ENCODE measurements at places on chromosomes 4 and X. TPM values are rescaled to one million over a fixed set of nuclear protein-coding genes. Genes with fewer than 3 reads are reported as not detected.

DNA sequence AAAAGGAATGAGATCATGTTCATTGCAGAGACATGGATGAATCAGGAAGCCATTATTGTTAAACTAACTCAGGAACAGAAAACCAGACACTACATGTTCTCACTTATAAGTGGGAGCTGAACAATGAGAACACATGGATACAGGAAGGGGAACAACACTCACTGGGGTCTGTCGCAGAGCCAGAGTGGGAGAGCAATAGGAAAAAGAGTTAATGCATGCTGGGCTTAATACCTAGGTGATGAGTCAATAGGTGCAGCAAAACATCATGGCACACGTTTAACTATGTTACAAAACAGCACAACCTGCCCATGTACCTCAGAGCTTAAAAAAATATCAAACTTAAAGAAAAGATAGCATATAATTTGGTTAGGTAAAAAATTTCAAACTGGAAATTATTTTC lies 281.4 kb downstream of the PABPC4L start:
- H3K36me3 ChIP-seq = no peaks in the 10 kb centered on the region
- H3K4me3 ChIP-seq = no peak overlapping the region
- no peak overlapping the region for H3K27ac ChIP-seq
- no peaks in the 10 kb centered on the region for H3K27me3 ChIP-seq
- DNase-seq = no peak

The EIF1AX gene
- 144 TPM for total RNA-seq

DNA sequence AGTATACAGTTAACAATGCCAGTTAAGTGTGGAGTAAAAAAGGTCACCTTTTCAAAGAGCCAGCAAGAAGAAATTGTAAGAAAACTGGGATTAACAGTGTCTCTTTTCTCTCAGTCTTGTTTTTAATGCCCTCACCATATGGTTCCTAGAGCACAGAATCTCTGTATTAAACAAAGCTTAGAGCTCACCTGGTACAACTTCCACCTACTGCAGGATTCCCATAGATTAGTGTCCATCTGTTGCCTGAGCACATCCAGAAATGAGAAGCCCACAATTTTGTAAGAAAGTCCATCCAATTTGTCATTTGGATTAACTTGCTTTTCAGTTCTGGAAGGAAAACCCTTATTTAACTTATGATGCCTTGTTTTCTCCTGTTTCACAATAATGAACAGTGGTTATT lies 1037.1 kb downstream of the STPG2 start:
- no peaks in the 10 kb centered on the region for H3K36me3 ChIP-seq
- no peaks in the 10 kb centered on the region for H3K4me1 ChIP-seq
- DNase-seq = no peak
- no peak overlapping the region for H3K4me3 ChIP-seq
- H3K27ac ChIP-seq = no peak overlapping the region

DNA sequence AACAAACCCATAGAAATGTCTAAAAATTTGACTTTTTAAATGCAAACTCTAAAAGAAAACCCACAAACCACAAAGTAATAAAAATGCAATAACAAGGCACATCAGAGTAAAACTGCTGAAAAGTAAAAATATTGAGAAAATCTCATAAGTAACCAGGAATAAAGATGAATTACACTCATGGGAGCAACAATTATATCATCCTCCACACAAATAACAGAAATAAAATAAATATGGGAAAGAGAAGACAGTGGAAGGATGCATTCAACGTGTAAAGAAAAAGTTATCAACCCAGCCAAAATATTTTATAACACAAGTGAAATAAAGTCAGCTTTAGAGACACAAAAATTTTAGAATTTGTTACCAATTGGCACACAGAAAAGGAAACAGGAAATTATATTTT lies 1420.2 kb downstream of the PCDH18 start:
- no peak overlapping the region for H3K27ac ChIP-seq
- H3K4me3 ChIP-seq = no peak overlapping the region
- H3K27me3 ChIP-seq = no peaks in the 10 kb centered on the region
- no peak for DNase-seq

DNA sequence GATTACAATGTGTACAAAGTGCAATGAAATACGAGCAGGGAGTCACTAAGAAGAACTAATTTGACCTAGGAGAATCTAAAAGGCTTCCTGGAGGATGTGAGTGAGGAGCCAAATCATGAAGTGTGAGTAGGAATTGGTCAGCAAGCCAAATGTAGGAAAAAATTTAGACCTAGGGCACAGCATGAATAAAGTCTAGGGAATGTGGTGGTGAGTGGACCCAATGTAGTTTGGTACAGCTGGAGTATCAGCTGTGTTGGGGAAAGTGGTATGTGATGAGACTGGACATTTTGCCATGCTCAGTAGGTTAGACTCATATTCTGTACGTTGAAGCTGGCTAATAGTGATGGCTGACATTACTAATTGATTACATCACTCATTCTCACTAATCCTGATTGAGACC lies 191.0 kb downstream of the AFF2 start:
- no peaks in the 10 kb centered on the region for H3K27me3 ChIP-seq
- no peak overlapping the region for H3K27ac ChIP-seq
- H3K36me3 ChIP-seq = no peaks in the 10 kb centered on the region
- H3K4me3 ChIP-seq = no peak overlapping the region

DNA sequence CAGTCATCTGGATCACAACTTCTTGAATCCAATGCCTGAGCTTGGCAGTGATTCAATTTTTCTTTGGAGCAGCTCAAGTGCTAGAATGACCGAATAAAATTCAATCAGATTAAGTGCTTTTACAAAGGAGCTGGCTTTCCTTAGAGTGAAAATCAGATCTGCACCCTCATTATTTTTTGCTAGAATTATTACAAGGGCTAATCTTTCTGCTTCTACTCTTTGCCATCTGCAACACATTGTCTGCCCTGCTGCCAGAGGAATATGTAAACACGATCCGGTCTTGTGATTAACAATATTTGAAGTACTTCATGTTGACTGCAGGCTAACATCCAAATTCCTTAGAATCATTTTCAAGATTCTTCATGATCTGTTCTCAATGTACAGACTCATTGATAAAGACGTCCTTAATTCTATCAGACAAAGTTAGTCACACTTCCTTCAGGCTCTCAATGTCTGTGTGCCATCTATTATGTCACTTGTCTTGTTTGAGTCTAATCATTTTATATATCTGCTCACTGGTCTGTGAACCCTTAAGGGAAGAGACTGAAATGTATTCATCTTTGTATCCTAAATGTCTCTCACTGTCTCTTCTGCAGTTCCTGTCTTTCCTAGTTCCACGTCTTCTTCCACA lies 531.2 kb downstream of the GALNTL6 start:
- no peak overlapping the region for H3K27ac ChIP-seq
- H3K36me3 ChIP-seq = no peaks in the 10 kb centered on the region
- H3K4me1 ChIP-seq = no peaks in the 10 kb centered on the region
- H3K4me3 ChIP-seq = no peak overlapping the region
- DNase-seq = no peak

- H3K4me3 ChIP-seq = no peak overlapping the region
- no peaks in the 10 kb centered on the region for H3K27me3 ChIP-seq
- no peak overlapping the region for H3K27ac ChIP-seq
- H3K4me1 ChIP-seq = no peaks in the 10 kb centered on the region
Observed at GRCh38 chr4:101186567-101187184, 160.7 kb downstream of the PPP3CA start.

The PDZD4 gene
- 1.3 TPM for total RNA-seq

DNA sequence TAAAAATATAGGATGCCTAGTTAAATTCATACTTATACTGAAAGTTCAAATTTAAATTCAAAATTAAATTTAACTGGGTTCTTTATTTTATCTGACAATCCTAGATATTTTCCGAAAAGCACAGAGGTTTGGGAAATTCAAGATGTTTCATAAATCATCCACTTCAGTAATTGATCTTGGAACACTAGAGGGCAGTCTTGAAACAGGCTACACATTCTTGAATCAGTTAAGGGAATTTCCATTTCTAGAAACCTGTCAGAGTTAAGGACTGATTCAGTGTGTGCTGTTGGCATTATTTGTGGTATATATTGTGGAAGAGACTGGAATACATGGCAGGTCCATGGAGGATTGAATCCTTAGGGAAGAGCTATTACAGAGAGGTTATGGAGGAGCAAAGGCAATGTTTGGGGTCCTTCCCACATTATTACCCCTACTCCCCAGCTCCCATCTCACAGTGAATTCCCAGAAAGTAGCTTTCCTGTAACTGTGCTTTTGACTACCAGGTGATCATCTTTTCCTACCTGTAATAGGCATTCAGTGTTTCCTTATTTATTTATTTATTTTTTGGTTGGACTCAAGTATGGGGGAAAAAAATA lies 92.9 kb downstream of the EGF start:
- DNase-seq = peak; percentile 41
- H3K4me3 ChIP-seq = no peak overlapping the region
- no peak overlapping the region for H3K27ac ChIP-seq
- H3K4me1 ChIP-seq = no peaks in the 10 kb centered on the region
- H3K27me3 ChIP-seq = no peaks in the 10 kb centered on the region
- no peaks in the 10 kb centered on the region for H3K36me3 ChIP-seq

DNA sequence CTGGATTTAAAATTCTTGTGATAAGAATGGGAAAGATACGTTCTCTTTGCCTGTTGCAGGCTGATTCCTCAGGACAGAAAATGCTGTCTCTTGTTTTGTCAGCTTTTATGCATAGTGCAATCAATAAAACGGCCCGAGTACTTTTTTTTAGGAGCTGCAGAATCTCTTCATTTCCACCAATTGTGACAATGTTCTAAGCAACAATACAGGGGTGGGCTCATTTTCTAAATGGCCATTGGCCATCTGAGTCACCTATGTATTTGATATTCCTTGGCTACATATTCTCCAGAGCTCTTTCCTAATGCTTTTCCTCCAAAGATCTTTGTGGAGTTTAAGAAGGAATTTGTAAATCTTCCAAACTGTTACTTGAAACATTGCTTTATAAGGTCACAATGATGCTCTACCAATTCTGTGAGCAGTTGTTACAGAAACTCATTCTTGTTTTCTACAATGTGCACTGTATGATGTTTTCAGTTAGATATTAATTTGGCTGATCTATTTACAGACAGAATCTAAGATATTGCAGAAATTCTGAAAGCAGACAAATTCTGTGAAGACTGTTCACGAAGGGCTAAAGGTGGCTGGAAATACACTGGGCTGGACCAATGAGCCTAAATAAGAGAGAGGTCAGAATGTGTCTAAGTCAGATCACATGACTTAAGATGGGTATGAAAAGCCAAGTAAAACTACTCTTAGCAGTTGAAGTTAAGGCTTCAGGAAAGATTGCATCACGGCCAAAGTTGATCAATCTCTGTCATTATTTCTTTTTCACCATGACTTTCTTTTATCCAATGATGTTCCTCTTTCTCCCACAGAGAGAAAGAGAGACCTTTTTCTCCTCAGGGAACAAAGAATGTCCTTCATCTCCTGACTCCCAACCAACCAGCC lies 33.4 kb downstream of the TAPT1 start:
- no peaks in the 10 kb centered on the region for H3K27me3 ChIP-seq
- H3K27ac ChIP-seq = no peak overlapping the region
- H3K36me3 ChIP-seq = no peaks in the 10 kb centered on the region

GRCh38 chrX:134294548-134294947 lies 57.6 kb downstream of the CCDC160 start:
- H3K27ac ChIP-seq = no peak overlapping the region
- no peaks in the 10 kb centered on the region for H3K4me1 ChIP-seq
- H3K36me3 ChIP-seq = no peaks in the 10 kb centered on the region
- no peak for DNase-seq

The AWAT2 gene
- not detected for total RNA-seq

DNA sequence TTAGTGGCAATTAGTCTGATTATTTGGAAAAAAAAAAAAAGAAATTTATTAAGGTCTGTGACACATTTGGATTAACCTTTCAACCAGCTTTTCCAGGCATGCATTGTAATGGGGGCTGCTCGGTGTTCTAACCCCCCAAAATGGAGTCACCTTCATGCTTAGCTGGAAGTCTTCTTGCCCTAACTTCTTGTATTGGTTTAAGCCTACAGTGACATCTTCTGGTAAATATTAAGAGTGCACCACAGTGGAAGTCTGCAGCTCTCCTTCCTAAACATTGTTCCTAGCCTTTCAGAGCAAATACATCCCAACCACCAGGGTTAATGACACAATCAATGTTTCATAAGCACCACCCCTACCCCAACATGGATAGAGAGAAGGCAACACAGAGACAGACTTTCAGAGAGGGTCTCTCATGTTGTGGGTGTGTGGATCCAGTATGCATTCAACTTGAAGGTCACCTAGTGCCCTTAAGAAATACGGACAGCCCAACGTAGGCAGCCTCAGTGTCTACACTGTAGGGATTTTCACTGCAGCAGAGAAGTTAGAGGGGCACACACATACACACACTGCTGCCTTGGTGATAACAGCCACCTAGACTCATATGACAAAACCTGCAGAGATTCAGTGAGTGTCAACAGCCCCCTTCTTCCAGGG lies 142.9 kb upstream of the MBNL3 start:
- no peaks in the 10 kb centered on the region for H3K4me1 ChIP-seq
- no peak overlapping the region for H3K27ac ChIP-seq
- peak; percentile 16 for DNase-seq
- H3K4me3 ChIP-seq = no peak overlapping the region
- no peaks in the 10 kb centered on the region for H3K27me3 ChIP-seq

The ETDA gene
- total RNA-seq = not detected

DNA sequence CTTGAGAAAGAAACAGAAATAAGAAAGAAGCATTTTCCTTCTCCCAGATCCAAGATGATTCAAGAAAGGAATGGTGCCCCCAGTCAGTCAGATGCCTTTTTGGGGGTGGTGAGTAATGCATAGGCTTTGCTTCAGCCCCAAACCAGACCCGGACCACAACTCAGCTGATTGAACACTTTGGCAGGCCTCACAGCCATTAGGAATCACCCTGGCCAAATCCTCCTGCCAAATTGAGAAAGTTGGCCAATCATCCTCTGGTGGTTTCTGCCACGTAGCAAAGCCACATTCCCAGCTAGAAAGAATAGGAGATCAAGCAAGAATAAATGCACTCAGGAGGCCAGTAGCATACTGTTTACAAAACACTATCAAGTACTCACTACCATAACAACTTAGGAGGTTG lies 33.7 kb downstream of the FRMD7 start:
- H3K4me1 ChIP-seq = peaks cover 11% of the 10 kb centered on the region
- H3K4me3 ChIP-seq = no peak overlapping the region
- no peaks in the 10 kb centered on the region for H3K27me3 ChIP-seq
- no peaks in the 10 kb centered on the region for H3K36me3 ChIP-seq
- H3K27ac ChIP-seq = no peak overlapping the region
- DNase-seq = no peak

The NAP1L3 gene
- not detected for total RNA-seq
